ENCODE measurements at places on chromosomes 12 and 14.

DNA sequence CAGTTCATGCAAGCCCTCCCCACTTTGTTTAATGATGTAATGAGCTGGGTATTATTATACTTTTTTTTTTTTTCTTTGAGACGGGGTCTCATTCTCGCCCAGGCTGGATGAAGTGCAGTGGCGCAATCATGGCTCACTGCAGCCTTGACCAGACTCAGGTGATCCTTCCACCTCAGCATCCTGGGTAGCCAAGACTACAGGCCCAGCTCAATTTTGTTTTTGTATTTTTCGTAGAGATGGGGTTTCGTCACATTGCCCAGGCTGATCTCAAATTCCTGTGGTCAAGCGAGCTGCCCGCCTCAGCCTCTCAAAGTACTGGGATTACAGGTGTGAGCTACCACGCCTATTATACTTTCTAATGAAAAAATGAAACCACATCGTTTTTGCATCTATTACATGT, 4.5 kb upstream of the DCAF11 start:
- no peak for DNase-seq

DNA sequence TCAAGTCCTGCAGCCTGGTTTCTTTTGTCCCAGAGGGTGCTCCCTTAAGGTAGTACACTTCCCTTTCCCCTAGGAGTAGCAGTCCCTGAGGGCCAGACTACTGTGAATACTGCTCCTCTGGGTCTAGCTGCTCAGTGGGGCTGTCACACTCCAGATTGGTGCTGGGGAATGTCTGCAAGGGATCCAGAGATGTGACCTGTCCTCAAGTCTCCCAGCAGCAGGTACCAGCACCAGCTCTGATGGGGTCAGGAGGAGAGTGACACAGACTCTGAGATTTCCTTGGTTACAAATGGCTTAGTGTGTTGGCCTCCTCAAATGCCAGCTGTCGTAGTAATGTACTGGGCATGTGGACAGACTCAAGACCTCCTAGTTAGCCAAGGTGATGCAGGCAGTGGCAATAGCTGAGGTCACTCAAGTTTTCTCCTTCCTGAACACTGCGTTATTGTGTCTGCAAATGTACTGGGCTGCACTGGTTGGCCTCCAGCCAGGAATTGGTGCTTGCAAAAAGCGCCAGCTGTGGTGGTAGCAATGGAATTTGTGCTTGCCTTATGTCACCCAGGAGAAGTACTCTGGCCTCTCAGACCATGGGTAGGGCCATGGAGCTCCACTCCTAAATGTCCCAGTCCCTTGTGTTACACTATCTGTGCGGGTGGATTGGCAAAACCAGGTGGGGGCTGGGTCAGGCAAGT, 36.4 kb upstream of the AEBP2 start:
- DNase-seq: no peak

DNA sequence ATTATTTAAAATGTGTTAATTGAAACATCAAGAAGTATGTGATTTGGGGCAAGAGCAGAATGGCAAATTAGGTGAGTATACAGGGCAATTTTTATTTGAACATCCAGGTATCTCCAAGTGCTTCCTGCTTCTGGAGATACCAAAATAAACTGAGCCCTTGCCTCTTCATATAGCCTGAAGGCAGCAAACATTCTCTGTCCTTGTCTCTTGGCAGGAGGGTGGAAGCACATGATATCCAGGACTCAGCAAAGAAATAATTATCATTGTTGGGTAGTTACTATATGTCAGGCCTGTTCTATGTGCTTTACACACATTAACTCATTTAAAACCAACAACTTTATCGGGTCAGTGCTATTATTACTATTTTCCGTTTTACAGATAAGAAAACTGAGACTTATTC, 12.5 kb downstream of the LIN7A start:
- DNase-seq: no peak

GRCh38 chr14:101174980-101175606, 271.6 kb upstream of the RTL1 start:
- no peak for DNase-seq

DNA sequence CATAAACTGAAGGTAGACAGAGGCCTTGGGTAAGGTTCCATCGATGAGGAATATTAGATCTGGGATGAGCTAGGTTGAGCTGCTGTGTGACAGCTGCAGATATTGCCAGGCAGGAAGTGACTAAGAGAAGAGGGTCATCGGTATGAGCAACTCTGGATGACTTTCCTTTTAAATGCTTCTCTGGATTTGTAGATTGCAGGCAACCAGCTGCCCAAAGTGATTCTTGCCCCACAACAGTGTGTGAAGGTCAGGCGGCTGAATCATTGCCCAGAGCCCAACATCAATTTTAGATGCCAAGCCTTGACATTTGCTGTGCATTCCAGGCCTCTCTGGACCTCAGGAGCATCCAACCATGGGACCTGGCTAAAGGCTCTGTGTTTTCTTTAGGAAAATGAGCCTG, 255.9 kb downstream of the DPF3 start:
- DNase-seq: no peak

DNA sequence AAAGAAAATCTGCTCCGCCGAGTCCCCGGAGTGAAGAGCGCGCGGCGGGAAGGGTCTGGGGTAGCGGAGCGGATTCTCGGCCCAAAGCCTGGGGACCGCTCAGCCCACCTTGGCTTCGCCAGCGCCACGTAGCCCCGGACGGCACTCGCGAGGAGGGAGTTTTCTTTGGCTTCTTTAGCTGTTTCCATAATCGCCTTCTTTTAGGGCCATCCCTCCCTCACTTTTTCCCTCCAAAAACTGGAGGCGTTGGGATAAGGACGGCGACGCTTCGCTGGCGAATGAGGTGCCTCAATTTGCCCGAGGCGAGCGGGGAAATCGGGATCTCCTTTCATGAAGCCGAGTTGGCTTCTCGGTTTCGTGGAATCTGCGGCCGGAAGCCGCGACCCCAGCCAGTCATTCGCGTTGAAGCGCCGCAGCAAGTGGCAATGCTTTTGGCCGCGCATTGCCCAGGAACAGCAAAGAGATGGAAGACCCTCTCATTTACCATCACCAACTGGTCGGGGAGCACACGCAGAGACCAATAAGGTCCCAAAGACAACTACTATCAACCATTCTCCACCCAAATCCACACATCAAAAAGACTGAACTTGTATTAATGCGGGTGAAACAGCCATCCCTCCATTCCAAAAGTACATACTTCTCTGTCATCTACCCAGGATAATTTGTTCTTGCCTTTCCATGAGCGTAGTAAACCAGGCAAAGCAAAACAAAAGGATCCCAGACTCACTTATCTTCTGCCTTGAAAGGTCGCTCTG, 8.4 kb upstream of the SIX1 start:
- DNase-seq: no peak

- peak; percentile 47 for DNase-seq
Measured at GRCh38 chr14:71720978-71721624, 211.1 kb upstream of the RGS6 start.

GRCh38 chr12:50117057-50117622, 5.1 kb downstream of the COX14 start:
- DNase-seq: no peak

DNA sequence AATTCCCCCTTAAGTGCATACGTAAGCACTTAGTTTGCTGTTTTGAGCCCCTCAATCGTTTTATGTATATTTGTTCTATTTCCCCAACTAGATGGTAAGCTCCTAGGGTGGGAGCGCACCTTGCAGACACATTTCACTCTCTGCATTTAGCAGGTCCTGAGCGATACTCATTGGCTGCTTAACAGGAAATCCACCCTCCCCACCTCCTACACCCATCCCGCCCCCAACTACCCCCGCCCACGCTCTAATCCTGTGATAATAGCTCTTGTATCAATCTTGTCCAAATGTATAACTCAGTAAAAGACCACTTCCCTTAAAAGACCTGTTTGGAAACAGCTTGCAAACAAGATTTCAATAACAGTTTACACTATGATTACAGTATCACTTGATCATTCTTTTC, 8.1 kb downstream of the LPAR5 start:
- no peak for DNase-seq

- peak; percentile 83 for DNase-seq
Measured at GRCh38 chr12:48296586-48297282, 54.0 kb downstream of the ZNF641 start.

DNA sequence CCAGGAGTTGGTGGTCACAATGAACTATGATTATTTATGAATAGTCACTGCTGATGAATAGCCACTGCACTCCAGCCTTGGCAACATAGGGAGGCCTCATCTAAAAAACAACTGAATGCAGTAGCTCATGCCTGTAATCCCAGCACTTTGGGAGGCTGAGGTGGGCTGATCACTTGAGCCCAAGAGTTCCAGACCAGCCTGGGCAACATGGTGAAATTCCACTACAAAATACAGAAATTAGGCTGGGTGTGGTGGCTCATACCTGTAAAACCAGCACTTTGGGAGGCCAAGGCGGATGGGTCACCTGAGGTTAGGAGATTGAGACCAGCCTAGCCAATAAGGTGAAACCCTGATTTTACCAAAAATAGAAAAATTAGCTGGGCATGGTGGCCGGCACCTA, 13.5 kb upstream of the FAM177A1 start:
- DNase-seq: no peak

DNA sequence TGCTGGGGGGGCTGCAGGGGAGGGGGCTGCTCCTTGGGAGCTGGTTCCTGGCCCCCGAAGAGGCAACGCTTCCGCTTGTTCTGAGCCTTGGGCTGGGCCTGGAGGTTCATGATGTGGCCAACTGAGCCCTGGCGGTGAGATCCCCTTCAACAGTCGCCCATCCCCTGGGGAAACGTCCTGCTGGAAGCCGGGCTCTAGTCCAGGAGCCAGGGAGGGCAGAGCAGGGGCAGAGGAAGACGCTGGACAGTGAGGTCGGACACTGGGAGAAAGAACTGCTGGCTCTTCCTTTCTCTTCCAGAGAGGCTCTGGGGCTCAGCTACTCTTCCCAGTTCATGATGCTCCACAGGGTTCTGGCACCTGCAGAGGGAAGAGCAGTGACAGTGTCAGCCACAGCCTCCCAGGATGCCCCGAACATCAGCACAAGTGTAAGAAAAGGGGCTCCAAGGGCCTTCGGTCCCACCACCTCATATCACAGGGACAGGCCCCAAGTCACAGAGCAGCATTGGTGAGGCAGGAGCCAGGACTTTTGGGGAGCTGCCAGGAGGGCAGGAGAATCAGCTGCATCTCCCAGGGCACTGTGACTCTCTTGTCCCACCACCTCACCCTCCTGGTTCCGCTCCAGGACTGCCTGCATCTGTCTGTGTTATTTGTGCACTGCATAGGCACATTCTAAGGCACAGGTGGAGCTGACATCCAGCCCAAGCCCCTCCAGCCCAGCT, 25.9 kb upstream of the PNMA1 start:
- DNase-seq: peak; percentile 44

DNA sequence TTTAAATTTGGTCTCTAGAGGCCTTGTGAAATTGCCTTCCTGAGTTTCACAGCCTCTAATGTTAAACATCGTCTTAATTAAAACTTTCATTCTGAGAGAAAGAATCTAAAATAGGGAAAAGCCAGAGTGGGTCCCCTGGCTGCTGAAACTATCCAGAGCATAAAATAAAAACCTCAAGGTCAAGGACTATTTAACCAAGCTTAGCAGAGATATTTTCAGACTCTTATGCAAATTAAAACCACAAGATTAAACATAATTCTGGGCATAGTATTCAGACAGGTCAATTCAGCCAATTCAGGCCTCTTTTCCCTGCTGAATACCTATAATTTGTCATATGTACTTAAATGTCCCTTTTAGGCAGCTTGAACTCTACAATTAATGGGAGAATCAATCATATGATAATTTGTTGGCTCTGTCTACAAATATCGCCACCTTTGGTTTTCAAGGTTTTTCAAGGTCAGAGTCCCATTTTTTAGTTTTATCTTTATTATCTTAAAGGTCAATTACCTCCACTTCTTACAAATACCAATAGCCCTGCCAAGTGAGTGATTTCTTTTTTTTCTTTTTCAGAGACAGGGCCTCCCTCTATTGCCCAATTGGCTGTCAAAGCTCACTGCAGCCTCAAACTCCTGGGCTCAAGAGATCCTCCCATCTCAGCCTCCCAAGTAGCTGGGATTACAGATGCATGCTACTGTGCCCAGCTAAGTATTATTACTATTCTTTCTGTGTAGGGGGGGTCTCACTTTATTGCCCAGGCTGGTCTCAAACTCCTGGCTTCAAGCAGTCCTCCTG, 257.1 kb downstream of the PHLDA1 start:
- no peak for DNase-seq

DNA sequence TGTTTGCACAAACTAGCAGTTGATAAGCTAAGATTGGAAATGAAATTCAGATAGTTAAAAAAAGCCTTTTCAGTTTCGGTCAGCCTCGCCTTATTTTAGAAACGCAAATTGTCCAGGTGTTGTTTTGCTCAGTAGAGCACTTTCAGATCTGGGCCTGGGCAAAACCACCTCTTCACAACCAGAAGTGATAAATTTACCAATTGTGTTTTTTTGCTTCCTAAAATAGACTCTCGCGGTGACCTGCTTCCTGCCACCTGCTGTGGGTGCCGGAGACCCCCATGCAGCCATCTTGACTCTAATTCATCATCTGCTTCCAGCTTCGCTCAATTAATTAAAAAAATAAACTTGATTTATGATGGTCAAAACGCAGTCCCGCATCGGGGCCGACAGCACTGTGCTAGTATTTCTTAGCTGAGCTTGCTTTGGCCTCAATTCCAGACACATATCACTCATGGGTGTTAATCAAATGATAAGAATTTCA, 335.6 kb downstream of the TMEM121 start:
- DNase-seq: no peak

DNA sequence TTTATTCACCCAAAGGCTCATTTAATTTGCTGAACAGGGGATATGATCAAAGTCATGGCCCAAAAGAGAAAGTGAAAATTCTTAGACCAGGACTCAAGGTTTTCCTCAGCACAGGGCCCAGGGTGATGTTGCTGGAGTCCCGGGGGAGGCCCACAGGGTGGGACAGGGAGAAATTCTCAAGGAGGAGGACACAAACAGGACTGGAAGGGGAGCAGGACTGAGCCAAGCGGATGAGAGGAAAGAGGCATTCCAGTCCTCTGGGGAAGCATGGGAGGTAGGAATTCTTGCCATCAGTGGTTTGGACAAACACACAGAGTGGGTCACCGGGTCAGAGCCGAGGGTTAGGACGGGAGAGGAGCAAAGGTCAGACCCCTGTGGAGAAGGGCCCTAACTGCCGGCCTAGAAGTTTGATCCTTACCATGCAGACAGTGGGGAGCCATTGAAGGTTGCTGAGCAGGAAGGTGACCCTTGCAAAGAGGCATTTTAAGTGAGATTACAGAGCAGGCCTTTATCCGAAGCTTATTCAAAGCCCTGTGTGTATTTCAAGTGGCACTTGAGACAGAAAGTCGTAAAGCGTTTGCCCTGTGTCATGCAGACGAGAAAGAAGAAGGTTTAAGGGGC, 68.4 kb upstream of the PTGR2 start:
- DNase-seq: no peak

GRCh38 chr14:76138758-76139723, 12.7 kb upstream of the GPATCH2L start:
- no peak for DNase-seq

- no peak for DNase-seq
Measured at GRCh38 chr12:25264114-25264513, 13.4 kb upstream of the KRAS start.

- peak; percentile 26 for DNase-seq
Measured at GRCh38 chr14:99672506-99673304, 11.4 kb upstream of the CYP46A1 start.

DNA sequence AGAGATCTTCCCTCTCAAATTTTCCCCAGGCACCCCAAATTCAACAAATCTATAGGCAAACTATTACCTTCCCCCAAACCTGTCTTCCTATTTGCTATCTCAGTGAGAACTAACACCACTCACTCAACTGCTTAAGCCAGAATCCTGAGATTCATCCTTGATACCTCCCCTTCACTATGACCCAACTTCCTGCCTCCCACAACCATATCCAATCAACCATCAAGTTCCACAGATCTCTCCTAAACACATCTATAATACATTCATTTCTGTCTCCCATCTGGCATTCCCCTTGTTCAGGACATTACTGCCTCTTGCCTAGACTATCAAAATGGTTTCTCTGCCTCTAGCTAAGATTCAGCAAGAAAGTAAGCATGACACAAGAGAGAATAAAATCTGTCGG, 21.3 kb downstream of the YAF2 start:
- DNase-seq: no peak

Measured in colonic mucosa (tissue), 4 donors.